ENCODE measurements at places on chromosomes 1 and 21.

GRCh38 chr1:94713472-94714141 is 106.5 kb upstream of the SLC44A3 start:
- peak; percentile 90 for DNase-seq

DNA sequence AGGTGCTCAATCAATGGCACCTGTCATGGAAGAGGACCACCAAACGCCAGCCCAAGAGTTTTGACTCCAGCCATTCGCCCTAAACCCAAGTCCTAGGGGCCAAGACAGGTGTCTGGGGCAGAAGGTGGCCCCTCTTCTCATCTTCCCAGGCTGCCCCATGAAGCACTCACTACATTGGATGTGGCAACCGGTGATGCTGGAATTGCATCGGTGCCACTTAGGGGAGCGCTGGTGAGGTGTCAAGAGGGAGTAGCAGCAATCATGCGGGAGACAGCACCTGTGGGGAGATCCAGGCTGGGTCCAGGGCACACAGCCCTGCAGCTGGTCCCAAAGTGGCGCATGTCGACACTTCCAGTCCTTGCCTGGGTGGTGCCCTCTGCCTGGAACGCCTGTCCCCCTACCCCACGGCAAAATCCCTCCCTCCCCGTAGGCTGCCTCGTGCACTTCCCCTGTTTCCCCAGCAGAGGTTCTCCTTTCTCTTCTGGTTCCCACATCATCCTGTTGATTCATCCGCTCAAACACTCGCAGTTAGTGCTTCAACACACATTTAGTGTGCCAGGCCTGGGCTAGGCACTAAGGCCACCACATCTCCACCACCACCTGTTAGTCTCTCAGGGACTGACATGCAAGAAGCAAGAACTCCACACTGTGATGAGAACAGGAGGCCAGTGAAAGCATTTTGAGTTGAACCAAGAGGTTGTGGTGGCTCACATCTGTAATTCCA is 18.5 kb downstream of the PLA2G2D start:
- peak; percentile 68 for DNase-seq

DNA sequence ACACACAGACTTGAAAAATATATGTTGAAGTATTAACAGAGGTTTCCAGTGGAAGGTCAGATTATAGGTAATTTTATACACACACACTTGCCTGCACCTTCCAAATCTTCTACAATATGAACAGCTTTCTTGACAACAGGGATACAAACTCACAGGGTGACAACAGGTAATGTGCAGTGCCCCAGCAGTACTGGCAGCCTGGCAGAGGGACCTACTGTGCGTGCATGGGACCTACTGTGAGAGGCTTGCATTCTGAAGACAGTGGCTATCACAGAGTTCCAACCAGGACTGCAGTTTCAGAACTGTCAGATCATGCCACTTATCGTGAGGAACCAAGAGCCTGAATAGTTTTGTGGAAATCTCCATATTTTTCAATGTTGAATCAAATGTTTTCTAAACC is 3.8 kb downstream of the SCYL3 start:
- no peak for DNase-seq

- peak; percentile 29 for DNase-seq
Observed at GRCh38 chr1:166840309-166841274, 1.3 kb downstream of the POGK start.

- no peak for DNase-seq
Observed at GRCh38 chr1:39295901-39296300, 91.4 kb downstream of the MACF1 start.

DNA sequence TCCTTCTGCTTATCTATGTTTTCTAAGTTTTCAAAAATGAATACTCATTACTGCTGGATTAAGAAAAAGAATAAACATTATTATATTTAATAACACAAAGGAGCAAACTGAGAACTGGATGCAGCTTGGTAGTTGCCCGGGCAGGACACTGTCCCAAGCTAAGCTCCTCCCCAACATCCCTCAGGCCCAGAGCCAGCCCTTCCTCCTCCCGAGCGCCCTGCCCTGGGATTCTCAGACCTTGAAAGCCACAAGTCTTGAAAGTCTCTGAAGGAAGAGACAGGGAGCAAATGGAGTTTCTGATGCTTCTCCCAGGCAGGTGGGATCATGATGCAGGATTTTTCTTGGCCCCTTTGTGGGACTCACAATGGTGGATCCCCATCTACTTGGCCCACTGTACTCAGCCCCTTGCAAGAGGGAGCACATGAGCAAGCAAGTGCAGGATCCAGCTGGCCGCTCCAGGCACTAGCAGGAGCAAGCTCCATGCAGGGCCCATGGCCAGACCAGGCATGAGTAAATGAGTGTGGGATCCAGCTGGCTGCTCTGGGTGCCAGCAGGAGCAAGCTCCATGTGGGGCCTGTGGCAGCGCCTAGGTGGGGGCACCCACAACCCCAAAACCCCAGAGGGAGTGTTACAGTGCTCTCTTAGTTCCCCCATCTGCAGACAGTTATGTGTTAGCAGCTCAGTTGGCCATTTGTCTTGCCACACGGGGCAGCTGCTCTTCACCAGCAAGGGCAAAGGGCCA is 32.1 kb upstream of the RAB4A start:
- DNase-seq, result peak; percentile 75

GRCh38 chr1:186790101-186790500 is 38.6 kb upstream of the PLA2G4A start:
- DNase-seq, result no peak

DNA sequence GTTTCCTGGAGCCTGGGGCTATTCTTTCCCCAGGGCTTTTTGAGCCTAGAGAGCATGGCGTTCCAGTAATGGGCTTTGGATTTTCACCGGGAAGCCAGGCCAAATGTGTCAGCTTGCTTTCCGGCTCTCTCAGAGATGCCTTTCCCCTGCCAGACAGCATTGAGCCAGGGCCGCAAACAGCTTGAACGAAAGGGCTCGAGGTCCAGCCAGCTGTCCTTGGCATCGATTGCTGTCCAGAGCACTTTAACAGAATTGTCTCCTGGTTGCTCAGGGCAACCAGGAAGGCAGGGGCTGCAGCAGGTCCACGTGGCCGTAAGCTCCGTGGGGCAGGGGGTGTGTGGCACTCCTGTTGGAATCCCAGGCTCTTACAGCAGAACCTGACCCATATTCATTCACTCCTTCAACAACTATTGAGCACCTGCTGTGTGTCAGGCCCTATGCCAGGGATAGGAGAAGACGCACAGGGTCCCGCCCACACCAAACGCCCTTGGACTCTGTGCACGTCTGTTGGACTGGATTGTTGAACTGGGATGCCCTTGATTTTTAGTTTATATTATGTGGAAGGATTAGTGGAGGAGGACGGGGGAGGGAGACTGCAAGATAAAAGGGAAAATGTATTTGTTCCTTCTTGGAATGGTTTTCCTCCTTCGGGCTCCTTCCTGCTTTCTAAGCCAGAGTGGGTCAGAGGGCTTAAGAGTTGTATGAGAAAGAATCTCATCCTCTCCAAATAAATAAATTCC is 38.7 kb upstream of the EFHD2 start:
- DNase-seq, result peak; percentile 26

GRCh38 chr1:111515291-111516004 is 12.0 kb upstream of the ADORA3 start:
- peak; percentile 5 for DNase-seq

GRCh38 chr21:44564886-44565598 is 6.4 kb upstream of the KRTAP10-3 start:
- no peak for DNase-seq

DNA sequence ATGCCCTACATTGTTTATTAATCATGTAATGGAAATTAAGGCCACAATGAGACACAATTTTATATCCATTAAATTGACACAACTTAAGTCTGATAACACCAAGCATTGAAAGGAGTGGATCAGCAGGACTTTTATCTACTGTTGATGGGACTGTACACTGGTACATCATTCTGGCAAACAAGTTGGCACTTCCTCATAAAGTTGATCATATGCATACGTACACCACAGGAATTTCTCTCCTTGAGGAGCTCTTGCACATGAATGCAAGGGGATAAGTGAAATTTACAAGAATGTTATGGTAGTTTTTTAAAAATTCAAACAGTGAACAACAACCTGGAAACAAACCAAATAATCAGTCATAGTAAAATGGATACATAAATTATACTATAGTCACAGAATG is 20.1 kb downstream of the RAVER2 start:
- no peak for DNase-seq

DNA sequence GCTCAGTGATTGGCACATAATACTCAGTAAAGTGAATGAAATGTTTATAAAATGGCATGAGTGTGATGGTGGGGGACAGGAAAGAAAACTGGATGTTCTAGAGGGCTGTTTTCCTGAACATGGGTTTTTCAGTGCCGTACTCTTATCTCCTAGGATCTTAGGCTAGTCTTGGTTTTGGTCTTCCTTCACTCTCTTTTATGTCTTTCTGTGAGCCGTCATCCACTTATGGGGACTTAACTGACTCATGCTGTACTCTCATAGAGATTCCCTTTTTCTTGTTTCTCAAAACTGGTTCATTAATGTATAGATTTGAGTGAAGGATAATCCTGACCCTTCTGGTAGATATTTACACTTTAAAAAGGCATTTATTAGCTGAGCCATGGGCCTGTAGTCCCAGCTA is 16.6 kb downstream of the AGO3 start:
- no peak for DNase-seq

- no peak for DNase-seq
Observed at GRCh38 chr1:236850077-236850979, 55.2 kb downstream of the MTR start.

- no peak for DNase-seq
Observed at GRCh38 chr1:12456979-12457378, 161.0 kb downstream of the DHRS3 start.

DNA sequence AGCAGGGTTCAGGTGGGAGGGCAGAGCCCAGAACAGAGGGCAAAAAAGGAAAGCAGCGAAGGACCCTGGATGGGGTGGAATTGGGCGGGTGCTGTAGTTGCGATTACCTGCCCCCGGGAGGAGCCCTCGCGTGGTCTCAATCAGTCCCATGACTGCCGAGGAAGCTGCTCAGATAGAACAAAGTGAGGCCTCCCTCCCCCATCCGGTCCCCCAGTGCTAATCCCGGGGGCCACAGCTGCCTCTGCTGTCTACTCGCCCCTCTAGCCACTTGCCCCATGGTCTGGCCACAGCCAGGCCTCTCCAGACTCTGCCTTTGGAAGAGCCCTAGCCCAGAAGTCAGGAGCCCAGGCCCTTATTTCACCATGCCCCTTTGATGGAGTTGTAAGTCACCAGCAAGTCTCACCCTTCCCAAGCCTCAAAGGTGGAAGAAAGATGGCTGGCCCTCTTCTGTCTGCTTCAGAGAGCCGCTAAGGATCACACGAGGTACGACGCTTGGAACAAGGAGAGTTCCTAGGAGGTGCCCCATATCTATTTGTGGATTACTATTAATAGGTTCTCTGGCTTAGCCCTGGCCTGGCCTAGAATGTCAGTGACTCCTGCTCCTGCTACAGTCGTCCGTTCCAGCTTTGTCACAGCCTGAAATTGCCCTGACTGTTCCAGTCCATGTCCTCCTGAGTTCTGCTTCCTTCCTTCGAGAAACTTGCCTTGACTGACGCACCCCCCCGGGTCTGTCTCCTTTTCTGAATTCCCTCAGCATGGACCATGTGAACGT is 16.4 kb downstream of the ECHDC2 start:
- peak; percentile 79 for DNase-seq

GRCh38 chr1:108113496-108113895 is 86.6 kb downstream of the SLC25A24 start:
- no peak for DNase-seq
